ENCODE measurements at places on chromosomes 1 and 21.

- DNase-seq = peak; percentile 69
Observed at GRCh38 chr1:226100436-226101391, 38.2 kb downstream of the H3-3A start.

DNA sequence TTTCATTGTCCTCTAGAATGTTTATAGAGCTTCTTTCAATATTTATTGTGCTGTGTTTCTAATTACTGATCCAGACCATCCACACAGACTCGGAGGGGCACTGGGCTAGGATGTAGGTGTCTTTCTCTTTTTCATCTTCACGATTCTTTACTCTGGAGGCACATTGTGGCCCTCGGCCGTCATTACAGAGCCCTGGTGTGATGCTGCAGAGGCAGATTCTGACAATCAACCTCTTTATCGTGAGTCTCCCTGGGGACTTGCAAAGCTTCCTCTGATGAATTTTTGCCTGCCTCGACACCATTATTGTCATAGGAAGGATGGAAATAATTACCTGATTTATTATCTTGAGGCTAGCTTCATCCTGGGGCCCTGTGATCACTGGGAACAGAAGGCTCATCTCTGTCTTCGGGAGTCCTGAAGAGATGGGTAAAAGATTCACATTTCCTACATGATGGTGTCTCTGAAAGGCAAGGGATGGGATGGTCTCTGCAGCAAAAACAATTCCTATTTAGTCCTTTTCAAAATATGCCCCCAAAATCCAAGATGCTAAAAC is 89.4 kb downstream of the SEC16B start:
- DNase-seq = no peak

DNA sequence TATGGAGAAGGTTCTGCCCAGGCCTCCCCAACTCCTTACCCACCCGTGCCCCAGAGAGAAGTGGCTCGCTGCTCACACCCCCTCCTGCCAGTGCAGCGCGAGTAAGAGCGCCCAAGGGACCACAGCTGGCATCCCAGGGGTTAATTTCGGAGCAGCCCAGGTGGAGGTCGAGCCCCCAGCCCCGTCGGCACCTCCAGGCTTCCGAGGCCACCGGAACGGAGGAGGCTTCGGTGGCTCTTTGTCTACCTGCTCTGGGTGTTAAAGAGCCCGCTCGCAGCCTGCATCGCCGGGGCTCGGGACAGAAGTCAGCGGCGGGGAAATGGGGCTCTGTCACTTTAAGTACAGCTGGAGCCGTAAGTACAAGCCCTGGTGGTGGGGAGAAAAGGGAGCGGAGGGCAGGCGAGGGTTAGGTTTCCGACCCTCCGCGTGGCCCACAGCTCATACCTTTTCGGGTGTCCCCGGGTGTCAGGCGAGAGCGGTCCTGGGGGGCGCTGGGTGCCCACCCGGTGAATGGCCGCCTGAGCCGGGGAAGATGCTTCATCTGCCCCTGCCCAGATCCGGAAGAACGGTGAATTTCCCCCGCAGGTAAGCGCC is 89.4 kb upstream of the IPO9 start:
- DNase-seq = peak; percentile 72

DNA sequence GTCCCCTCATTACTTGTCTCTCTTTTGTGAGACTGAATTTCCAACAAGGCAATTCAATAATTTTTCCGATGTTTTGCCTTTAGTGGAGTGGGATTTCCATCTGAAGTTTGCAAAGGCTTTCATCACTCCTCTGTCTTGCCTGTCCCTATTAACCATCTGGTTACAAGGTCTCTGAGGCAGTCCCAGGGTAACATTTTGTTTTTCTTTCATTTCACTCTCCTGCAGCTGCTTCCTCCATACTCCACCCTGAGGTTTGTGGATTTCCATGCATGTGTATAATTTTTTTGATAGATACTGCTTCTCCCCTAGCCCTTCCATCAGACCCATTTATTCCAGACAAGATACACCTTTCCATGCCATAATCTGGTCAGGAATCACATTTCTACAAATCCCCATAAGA is 366.8 kb downstream of the PTBP2 start:
- no peak for DNase-seq

GRCh38 chr1:205448540-205449253 is 7.1 kb downstream of the BLACAT1 start:
- no peak for DNase-seq

GRCh38 chr1:7873801-7874795 is 21.2 kb upstream of the UTS2 start:
- DNase-seq = no peak

- DNase-seq = no peak
Observed at GRCh38 chr1:205967554-205968335, 24.5 kb upstream of the SLC26A9 start.

DNA sequence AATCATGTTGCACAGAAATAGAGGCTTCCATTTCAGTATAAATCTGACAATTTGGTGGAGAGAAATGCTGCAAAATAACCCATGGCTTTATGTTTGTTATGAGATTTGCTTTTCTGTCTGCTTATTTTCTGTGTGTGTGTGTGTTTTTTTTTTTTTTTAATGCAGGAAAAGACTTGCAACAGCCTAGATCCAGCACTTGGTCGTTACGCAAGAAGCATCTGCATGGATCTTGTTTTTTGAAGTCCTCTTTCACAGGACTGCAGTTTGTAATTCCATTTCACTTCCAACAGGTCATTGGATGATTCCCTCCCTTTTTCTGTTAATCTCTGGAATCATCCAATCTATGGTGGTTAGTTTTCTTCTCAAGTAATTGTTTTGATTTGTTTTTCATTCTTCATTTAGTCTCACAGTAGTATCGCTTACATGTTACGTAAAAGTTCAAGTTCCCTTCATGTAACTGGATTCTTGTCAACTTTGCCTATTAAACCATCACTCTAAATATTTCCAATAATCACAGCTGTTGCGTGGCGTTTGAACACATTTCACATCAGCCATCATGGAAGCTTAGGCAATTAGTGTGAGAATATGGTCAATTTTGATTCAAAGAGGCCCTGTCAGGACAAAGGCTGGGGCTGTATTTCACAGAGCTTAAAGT is 312.9 kb downstream of the NFIA start:
- no peak for DNase-seq

- DNase-seq = no peak
Observed at GRCh38 chr21:34908419-34909055, 140.6 kb downstream of the RUNX1 start.

GRCh38 chr1:12453400-12454343 is 164.3 kb downstream of the DHRS3 start:
- peak; percentile 65 for DNase-seq

DNA sequence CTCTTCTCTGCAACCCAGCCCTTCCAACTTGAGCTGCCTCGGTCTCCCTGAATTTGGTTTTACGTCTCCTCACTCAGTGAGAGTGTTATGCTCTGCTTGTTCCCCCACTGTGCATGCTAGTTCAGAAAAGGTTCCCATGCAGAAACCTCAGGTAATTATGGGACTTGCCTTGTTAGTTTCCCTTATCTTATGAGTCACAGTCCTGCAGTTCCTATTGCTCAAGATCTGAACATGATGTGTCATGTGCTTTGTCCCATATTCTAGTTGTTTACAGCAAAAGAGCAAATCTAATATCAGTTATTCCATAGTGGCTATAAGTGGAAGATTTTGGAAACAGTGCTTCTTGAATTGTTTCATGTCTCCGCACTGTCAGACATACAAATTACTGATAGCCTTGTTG is 74.4 kb downstream of the DUSP10 start:
- no peak for DNase-seq

DNA sequence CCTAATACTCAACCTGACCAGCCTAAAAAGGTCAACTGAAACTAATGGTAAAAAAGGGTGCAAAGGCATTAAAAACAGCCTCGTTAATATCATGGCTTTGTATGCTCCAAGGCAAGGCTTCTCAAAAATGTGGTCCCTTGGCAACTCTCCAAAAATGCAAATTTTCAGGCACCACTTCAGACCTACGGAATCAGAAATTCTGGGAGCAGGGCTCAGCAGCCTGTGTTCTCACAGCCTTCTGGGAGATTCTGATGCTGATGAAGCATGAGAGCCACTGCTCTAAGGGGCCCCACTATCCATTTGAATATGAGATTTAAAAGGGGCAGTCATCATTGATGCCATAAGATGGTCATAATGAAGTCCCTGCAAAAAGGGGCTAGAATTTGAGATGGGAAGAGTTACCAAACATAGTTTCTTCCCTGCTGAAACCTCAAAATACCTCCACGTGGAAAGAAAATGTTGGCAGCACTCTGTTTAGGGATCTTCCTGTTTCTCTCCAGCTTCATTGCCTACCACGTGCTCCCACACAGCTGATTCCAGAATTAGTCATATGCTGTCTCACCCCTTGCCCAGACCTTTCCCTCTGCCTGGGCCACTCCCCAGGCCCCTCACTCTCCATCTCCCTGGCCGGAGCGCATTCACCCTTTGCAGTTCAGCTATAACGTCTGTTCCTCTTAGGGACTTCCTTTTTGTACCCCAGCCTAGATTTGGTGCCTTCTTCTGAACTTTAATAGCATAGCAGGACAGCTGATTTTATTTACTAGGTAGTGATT is 46.7 kb downstream of the PHC2 start:
- DNase-seq = no peak

DNA sequence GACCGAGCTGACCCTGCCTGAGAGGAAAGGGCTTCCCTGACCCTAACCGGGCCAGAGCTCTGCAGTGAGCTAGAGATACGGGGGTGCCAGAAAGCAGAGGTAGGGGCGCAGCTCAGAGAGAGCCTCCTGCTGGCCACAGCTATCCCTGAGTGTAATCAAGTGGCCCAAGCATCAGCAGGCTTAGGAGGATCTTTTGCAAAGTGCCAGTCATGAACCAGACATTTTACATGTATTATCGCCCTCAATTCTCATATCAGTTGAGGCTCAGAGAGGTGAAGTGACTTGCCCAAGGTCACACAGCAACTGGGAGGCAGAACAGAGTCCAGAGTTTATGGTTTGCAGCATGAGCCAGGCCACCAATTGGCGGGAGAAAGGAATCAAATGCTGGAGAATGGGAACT is 7.0 kb upstream of the ID3 start:
- no peak for DNase-seq

GRCh38 chr1:20124456-20125057 is 5.2 kb upstream of the PLA2G2D start:
- DNase-seq = no peak

GRCh38 chr21:36719614-36720013 is 20.7 kb downstream of the SIM2 start:
- DNase-seq = no peak

- peak; percentile 54 for DNase-seq
Observed at GRCh38 chr1:169707912-169708604, 3.4 kb downstream of the SELL start.

- DNase-seq = no peak
Observed at GRCh38 chr21:35095859-35096291, 46.8 kb upstream of the RUNX1 start.

DNA sequence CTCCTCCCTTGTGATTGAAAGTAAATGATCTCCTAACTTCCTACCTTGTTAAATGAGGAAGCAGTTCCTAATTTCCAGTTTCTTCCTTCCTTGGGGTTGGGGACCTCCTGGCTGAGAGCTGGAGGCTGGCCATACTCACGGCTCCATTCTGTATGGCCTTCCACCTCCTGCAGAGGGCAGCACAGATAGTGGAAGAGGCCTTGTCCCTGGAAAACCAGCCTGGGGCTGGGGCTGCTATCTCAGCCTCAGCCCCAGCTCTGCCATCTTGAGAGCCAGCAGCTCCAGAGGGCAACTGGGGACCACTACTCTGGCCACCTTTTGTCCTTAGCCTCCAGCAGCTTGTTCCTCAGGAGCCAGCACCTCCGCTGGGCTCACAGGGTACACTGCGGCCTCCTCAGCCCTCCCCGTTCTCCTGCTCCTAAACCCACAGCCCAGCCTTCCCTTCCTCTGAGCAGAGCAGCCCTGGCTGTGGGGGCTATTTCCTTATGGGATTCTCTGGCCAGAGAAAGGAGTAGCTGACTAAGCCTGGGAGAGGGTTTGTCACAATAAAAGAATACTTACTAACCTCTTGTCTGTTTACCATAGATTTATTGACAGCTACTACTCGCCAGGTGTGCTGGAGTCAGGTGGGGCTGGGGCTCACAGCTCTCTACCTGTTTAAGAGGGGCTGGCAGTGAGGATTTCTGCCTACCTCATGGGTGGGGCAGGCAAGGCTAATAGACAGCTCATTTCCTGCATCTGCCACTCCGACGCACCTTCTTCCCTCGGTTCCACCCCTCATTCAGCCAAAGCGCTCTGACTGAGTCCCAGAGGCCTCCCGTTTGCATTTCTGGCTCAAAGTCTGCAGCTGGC is 6.3 kb downstream of the TMEM234 start:
- DNase-seq = peak; percentile 74

GRCh38 chr1:236058141-236058934 is 6.6 kb downstream of the NID1 start:
- no peak for DNase-seq

GRCh38 chr1:223724376-223724775 is 12.0 kb downstream of the CAPN2 start:
- DNase-seq = no peak

GRCh38 chr1:59315529-59316463 is 18.9 kb downstream of the FGGY start:
- no peak for DNase-seq

DNA sequence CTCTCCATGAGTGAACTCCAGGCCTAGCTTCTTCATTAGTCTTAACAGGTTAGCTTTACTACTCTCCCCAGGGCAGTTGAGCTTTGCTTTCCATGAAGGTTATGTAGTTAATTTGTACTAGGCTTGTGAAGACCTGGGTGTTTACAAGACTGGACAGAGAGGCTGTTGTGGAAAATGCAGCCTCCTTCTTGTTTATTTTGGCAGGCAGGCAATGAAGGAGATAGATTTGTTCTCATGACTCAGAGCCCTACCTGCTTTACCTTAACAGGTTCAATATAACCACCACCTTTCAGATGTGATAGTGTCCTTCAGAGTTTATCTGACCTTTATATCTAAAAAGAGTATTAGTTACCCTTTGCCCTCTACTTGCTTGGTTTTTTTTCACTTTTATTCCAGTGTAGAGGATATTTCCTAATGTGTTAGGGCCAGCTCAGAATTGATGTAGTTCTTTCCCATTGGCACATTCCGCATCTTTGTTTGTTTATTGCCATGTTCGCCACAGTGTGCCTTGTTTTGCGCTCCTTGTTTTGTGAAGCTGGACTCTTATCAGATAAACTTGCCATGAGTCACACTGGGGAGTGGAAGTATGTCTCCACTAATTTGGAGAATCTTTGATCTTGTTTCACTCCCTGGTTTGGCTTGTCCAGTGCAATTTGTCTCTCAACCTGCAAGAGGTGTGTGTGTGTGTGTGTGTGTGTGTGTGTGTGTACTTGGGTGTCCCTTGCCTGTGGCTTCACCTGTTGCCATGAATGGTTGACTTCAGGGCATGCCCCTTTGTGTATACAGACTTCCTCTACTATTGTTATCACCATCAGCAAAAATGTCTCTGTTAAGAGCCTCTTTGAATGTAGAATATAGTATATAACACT is 87.4 kb upstream of the MACF1 start:
- DNase-seq = no peak

All from CD4-positive, alpha-beta T cell treated with Interleukin-17A for 4 hours (primary cell).